AG04450 (cell line): ENCODE measurements at places on chromosomes 7 and 10. TPM values are rescaled to one million over a fixed set of nuclear protein-coding genes. Genes with fewer than 3 reads are reported as not detected.

ZNF138 gene
- polyA plus RNA-seq: 2.8 and 4.2 TPM in 2 replicates

SFRP4 gene
- polyA plus RNA-seq: 0.04 TPM in 1 of 2 replicates, not detected in the other

- DNase-seq: no peak
These were observed 19.3 kb downstream of the CDHR3 start for GRCh38 chr7:105982388-105982787.

GRCh38 chr10:96309628-96310320 is 5.5 kb downstream of the DNTT start:
- no peak for DNase-seq
